GF-D8 (cell line): ENCODE measurements at places on chromosomes 5 and 9.
A peak's percentile ranks its signal among the peaks of the same experiment; 100 is the strongest.

GRCh38 chr5:111655169-111655924, 101.6 kb downstream of the NREP start:
- DNase-seq, result no peak

- no peak for DNase-seq
These were observed 78.6 kb downstream of the TMC1 start for GRCh38 chr9:72599874-72600534.

GRCh38 chr9:37474438-37474837, 9.2 kb upstream of the ZBTB5 start:
- no peak for DNase-seq

- no peak for DNase-seq
These were observed 307.6 kb downstream of the PJA2 start for GRCh38 chr5:109102096-109102690.

- DNase-seq, result no peak
These were observed 27.0 kb downstream of the PLPPR1 start for GRCh38 chr9:101055516-101055915.

DNA sequence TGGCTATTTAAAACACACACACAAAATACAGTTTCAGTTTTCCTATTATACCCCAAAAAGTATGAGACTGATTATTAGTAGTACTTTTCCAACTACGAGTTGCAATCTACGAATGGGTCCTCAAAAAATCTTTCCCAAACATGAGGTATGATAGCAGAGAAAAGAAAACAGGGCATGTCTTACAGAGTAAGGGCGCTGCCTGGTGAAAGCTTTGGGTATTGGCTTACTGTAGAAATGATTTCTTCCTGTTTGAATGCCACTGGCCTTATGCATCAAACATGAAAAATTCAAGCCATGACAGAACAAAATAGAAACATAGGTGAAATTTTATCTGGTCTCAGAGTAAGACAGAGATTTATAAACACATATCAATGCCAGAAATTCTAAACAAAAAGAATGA, 448.0 kb downstream of the SPOCK1 start:
- no peak for DNase-seq

GRCh38 chr5:27276119-27276518, 237.7 kb upstream of the CDH9 start:
- no peak for DNase-seq

GRCh38 chr5:96297290-96297689, 135.8 kb downstream of the PCSK1 start:
- DNase-seq, result no peak

DNA sequence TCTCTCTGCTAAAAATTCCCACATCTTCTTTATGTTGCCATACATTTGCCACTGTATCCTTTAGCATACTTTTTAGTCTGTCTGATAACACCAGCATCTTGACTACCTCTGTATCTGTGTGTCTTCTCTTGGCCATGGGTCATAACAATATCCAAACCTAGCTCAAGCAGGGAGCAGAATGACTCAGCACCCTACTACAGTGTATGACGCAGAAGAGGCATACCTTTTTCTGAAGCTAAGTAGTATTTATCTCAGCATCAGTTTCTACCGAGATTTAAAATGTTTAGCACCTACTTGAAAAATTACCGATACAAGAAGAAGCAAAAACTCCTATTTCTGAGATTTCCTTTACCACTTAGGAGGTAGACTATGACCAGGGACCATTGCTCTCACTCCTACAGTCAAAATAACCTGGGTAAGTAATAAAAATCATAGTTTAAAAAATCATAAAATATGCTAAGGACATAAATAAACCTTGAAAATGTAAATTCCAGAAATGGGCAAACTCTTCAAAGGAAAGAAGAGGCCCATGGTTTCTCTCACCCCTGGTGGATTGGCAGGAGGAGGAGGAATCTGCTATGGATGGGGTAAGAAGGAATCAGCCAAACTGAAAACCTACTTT, 286.5 kb downstream of the MAST4 start:
- no peak for DNase-seq

DNA sequence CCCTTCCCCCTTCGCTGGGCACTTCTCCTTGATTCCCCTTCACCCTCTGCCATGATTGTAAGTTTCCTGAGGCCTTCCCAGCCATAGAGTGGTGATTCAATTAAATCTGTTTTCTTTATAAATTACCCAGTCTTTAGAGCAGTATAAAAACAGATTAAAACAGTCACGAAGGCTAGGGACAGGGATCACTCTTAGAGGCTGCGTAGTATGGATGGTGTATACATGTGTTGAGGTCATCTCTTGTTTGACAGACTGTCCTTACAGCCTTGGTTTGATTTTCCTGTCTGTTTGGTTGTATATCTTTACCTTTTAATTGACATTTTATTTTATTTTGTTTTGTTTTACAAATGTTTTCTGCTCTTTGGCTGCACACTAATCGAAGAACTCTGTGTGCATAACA, 1155.7 kb upstream of the CDH18 start:
- no peak for DNase-seq

GRCh38 chr5:95153511-95153910, 131.4 kb downstream of the MCTP1 start:
- no peak for DNase-seq

DNA sequence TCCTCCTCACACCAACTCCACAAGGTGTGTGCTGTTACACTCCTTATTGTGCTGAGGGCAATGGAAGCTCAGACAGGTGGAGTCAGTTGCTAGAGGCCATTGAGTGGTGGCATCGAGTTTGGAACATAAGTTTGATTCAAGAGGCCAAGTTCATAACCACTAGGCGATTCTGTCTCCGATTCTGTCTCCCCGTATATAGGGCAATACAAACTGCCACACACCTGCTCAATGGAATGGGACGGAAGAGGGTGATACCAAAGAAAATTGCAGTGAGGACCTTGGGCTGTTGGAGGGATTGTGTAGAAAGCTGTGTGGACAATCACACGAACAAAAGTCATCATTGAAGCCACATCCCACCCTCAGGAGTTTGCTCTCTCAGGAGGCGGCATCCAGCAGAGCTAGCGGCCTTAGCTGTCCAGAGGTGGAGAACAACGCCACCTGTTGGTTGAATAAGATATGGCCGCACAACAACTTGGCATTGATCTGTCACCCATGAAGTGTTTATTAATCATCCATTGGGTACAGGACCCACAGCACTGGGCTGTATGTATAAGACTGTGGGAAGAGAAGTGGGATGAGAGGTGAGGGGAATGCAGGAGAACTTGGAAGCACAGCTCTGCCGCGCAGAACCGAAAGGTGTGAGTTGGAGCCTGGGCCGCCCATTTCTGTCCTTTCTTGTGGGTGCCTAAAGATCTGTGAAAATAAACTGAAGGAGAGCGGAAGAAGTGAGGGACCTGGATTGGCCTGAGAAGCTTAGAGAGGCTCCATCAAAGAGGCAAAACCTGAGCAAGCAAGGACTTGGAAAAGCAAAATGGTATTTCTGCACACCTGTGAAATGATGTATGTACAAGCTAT, 16.1 kb upstream of the NEUROG1 start:
- DNase-seq, result no peak

GRCh38 chr5:54207566-54207965, 102.8 kb downstream of the ARL15 start:
- no peak for DNase-seq

DNA sequence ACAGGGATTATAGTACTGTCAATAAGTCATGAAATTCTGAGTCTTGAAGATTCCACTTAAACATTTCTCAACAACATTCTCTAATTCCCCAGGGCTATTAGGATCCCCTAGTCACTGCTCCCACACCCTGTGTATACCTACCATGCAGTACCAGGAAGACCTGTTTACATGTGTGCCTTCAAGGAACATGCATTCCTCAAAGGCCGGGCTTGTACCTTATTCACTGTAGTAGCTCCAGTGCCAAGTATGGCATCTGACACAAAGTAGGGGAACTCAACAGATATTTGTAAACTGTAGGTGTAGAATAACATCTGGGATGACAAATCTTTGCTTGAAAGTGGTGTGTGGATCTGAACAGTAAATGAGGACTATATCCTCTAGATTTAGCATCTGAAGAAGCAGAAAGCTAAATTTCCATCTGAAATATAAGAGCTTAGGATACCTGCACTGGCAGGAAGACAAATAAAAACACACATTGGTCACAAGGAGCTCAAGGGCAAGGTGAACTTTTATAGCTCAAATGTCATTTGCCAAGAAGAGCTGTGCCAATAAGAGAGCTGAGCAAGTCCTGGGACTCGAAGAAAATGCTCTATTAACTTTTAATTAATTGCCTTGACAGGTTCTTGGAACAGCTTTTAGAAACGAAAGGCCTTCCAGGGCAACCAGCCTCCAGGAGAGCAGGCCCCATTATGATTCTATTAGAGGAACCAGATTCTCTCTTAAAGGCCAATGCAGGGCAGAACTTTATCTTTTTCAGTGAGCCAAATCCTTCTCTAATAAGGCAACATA, 52.3 kb upstream of the MYOT start:
- no peak for DNase-seq

GRCh38 chr9:99368341-99369326, 146.6 kb downstream of the SEC61B start:
- no peak for DNase-seq

- DNase-seq, result no peak
These were observed 137.3 kb upstream of the RANBP3L start for GRCh38 chr5:36438765-36439561.

DNA sequence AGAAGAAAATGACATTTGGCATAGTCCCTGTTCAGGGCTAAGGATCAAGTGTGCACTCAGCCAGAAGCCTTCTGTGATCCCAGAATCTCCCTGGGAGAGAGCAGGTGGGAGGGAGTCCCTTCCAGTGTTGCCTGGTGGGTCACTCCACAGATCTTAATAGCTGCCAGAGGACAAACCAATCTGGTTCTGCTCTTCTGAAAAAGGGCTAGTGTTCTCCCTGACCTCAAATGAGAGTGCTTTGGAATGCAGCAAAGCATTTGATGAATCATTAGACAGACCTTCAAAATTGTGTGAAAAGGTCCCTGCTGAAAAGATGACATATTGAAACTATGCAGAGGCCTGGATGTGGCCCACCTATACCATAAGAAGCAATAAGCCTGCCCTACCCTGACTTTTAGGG, 339.7 kb downstream of the TMEM232 start:
- DNase-seq, result no peak

GRCh38 chr5:176948458-176948857, 49.3 kb upstream of the HK3 start:
- DNase-seq, result no peak

GRCh38 chr5:171703146-171703545, 82.5 kb upstream of the SMIM23 start:
- no peak for DNase-seq

DNA sequence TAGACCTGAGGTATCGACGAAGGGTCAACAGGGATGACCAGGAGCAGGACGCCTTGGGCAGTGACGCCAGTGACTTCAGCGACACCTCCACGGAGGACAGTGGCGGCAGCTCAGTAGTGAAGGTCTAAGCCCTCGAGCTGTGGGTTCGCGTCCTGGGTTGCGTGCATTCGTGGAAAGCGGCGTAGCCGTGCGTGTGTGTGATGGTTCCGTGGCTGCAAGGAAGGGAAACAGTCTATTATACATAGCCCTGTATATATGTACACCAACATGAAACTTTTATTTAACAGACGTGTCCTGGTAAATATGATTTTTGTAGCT, 8.4 kb downstream of the PPP1R26 start:
- no peak for DNase-seq

- DNase-seq, result no peak
These were observed 201.3 kb downstream of the FANCC start for GRCh38 chr9:95116002-95116807.

GRCh38 chr9:79977074-79977435, 405.3 kb downstream of the TLE4 start:
- no peak for DNase-seq

DNA sequence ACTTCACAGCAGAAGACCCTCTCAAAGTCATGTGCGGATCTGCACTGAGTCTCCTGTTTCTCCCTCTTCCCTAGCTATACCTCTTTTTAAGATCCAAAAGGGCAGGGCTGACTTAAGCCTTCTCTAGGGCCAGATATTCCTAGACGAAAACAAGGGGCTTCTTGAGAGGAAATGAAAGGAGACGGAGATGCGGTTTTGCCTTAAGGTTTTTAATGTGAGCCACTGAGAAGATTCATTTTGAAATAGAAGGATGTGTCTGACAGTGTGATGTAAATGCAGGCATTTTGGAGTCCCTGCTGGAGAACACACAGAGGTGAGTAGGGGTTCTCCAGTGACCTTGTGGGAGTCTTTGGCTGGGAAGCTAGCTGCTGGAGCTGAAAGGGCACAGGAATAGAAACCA, 15.6 kb upstream of the IL12B start:
- no peak for DNase-seq

- DNase-seq, result no peak
These were observed 1152.9 kb upstream of the CDH6 start for GRCh38 chr5:30040488-30041118.

DNA sequence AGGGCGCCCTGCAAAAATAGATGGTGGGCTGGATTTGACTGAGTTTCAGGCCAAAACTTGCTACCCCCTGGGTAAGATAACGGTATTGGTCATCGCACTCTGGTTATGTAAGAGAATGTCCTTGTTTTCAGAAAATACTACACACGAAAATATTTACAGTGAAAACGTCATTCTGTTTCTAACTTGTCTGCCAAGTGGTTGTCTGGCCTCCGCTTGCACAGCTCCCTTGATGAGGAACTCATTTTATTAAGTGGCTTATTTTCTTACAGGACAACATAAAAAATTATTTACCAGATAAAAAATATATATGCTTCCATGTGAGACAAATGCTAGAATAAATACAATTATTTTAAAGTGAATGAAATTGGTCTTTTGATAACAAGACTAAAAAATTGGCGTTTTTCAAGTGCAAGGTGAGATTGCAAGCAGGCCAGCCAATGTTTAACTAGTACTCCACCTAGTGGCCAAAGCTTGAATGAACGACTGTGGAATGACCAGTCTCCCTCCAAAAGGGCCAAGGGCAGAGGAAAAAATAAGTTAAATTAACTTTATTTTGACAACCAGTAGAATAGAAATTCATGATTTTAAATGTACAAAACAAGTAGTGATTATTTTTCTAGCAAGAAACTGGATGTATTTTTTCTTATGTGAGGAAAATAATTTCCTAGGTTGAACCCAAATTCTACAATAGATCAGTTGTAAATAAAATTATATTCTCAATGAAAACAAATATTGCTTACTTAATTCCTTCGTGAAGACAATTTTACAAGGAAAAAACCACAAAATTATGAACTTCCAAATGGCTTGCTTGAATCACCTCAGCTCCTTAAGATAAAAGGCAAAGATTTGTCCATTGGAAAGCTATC, 93.2 kb downstream of the ZFAND5 start:
- DNase-seq, result peak; percentile 2

- DNase-seq, result no peak
These were observed 523.0 kb downstream of the CSNK1G3 start for GRCh38 chr5:124034963-124035362.

DNA sequence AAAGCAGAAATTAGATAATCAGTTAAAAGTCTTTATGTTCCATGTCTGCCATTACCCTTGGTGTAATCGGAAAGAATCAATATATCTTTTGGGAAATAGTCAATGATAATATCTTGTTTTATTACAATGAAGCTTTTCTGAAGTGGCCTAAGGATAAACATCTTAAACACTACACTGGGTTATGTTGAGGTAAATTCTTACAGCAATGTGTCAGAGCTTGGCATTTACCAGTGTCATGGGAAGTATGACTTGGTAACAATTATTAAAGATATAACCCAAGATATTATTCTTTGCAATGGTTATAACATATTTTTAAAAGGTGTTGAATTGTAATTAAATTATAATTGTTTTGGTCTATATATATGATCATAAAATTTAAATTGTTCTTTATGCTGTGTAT, 84.7 kb downstream of the CFAP95 start:
- DNase-seq, result no peak
